ENCODE measurements at places on chromosomes 7 and 10.

DNA sequence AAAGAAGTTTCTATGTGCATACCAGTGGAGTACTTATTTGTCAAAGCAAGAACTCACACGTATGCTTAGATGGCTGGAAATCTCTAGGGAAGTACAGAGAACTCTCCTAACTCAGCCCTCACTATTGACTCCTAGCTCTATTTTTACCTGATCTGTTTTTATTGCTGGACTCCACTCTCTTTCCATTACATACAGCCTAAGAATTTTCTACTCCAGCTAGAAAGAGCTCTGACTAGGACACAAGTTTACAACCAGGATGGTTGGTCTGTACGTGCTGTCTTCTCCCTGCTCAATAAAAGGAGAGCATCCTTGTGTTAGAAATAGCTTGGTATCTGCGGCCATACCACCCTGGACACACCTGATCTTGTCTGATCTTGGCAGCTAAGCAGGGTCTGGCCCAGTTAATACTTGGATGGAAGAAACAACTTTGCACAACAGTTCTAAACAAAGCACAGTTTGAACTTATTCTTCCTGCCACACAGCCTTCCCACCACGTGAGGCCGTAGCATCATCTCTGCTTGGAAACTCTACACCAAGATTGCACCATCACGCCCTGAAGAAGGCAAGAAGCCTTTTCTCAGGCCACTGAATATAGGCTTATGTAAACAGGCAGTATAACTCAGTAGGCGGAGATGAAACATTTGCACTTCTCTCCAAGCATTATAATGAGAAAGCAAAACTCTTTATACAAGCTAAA is 50.7 kb downstream of the KCNMA1 start:
- peak; percentile 92 for DNase-seq

DNA sequence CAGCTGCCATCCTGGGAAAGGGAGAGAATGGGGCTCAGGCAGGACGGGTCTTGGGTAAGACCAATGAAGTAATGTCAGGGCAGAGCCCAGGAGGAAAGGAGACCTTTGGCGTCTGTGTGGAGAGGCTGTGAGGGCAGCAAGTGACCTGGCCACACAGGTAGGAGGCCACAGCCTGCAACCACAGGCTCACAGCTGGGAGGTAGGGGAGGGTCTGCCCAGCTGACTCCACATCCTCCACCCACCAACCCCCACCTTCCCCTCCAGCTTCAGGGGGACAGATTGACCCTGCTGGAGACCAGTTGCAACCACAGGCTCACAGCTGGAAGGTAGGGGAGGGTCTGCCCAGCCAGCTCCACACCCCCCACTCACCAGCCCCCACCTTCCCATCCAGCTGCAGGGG is 262.2 kb upstream of the TCERG1L start:
- DNase-seq, result no peak

DNA sequence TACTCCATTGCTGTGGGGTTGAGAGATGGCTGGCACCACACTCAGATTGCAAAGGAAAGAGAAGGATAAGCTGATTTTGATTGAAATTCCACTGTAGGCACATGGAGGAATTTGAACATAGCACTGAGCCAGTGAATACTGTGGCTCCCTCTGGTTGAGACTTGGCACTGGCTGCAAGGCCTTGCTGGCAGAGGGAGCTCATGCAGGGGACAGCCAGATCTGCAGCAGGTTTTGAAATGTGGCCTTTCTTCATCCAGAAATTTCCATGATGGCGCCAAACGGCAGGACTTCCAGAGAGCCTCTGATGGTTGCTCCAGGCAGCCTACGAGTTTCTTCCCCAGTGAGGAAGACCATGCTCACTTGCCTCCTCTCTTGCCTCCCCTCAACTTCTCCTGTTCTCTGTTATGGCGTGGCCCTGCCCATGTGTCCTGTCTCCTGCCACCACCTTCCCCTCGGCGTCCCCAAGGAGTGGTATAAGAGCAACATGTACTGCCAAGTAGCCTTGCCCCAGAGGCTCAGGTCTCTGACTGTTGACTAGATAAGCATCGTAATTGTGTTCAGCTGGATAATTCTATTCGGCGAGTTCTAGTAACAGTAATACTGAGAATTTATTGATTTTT is 265.6 kb downstream of the CCDC3 start:
- no peak for DNase-seq

DNA sequence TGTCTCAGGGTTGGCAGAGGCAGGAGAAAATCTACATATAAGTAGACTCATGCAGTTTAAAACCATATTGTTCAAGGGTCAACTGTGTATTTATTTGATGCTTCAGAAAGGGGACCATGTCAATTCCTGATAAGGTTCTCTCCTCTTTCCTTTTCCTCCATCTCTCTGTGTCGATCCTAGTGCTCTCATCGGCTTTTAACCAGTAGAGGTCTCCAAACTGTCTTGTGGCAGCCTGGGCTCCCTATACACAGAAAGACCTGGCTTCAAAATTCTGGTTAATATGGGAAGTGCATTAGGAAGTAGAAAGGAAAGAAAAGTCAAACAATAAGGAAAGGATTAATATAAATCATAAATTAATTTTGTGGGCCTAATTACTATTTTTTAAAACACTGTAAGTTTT is 304.4 kb upstream of the C7orf33 start:
- no peak for DNase-seq

DNA sequence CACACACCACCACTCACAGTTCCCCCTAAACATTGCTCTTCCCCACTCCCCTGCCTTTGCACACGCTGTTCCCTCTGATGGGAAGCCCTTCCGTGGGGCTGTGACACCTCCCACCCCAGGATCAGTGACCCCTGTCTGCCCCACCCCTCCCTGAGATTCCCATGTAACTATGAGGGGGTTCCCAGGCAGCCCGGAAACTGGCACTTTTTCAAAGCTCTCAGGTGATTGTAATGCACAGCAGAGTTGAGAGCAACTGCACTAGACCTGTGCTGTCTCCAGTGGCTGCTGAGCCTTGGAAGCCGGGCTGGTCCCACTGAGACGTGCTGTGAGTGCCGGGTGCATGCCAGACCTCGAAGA is 29.8 kb downstream of the GPRIN2 start:
- no peak for DNase-seq

- DNase-seq, result no peak
Observed at GRCh38 chr7:149217570-149217969, 21.9 kb upstream of the ZNF212 start.

Data from AG09319 (cell line).